ENCODE measurements at places on chromosomes 16 and 17.

DNA sequence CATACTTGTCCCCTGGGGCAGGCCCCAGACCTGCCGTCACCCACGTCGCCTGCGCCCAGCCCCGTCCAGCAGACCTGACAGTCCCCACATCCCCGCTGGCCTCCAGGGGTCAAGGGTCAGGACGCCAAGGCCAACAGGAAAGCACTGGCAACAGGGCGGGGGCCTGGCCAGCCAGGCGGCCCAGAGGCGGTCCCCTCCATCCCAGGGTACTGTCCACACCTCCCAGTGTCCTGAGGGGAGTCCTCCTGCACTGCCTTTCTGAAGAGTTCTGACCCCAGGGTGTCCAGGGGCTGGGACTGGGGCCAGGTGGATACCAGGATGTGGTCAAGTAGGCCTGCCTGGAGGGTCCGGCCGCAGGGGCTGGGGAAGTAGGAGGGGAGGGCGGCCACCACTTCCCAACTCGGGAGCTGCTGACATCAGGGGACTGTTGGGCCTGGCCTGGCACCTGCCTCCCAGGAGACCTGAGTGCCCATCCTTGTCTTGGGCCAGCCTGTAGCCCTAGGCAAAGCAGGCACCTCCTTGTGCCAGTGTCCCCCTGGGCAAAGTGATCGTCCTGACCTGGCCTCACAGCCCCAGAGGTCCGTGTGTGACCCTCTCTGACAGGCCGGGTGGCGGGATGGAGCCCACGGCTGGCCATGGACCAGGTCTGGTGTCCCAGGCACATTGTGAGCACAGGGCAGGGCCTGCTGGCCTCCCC is 6.7 kb upstream of the AXIN1 start:
- no peak for DNase-seq

GRCh38 chr17:28760601-28761562 is 17.1 kb downstream of the TRAF4 start:
- no peak for DNase-seq

DNA sequence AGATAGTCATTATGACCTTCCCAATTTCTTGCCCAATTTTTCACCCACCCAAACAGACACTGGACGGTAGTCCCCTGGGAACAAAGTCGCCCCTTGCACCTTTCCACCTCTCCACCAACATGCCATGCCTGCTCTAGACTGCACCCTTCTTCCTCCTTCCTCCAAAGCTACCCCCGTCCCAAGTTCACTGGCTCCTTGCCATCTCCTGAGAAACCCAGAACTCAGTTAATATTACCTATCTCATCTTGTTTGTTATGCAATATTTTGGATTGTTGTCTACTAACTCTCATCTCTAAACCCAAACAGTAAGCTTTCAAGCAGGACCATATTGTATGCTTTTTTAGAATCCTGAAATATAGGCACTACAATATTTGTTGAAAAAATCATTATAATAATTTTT is 63.3 kb downstream of the USP31 start:
- no peak for DNase-seq

GRCh38 chr17:3691617-3692067 is 4.3 kb downstream of the P2RX5 start:
- no peak for DNase-seq

DNA sequence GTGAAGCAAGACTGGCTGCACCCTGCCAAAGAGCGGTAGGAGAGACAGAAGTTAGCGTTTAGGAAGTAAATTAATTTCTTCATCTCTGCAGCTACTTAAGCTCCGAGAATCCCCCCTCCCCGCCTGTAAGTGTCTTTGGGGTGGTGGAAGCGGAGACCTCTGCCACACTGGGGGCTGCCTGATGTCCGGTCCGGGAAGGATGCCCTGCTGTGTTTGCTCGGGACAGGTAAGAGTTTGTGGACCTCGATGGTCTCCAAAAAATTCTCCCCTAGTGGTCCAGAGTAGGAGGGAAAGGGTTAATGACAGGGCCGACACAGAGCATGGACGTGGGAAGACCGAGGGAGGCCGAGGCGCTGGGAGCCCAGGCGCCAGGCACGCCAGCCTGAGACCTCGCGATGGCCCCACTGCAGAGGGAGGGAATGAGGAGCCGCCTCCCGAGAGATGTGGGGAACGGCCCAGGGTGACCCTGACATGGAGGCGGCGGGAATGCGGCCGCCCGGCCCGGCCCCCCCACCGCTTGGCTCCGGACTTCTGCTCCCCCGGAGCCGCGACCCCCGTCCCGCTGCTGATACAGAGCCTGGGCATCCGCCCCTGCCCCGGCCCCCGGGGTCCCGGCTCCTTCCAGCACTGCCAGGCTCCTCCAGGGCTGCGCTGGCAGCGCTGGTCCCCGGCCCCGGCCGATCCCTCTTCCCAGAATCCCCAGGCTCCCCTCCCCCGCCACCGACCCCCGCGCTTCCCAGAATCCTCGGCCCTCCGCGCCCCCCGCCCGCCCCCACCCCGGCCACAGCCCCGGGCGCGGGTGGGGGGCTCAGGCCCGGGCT is 680 bp downstream of the ZNF629 start:
- no peak for DNase-seq

DNA sequence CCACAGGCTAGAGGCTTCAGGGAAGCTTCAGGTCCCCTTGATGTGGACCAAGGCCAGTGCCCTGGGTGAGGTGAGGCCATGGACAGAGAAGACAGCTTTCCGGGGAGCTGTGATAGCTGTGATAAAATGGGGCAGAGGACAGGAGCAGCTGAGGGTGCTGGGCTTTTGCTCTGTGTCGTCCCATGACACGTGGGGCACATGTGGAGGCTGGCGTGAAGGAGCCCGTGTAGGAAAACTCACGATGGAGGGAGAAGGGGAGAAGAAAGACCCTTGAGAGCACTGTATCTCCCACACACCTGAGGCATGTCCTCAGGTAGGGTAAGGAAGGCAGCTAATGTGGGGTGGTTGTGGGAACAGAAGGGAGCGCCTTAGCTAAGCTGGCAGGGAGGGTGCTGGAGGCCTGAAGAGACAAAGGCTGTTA is 21.3 kb downstream of the B9D1 start:
- DNase-seq: no peak

DNA sequence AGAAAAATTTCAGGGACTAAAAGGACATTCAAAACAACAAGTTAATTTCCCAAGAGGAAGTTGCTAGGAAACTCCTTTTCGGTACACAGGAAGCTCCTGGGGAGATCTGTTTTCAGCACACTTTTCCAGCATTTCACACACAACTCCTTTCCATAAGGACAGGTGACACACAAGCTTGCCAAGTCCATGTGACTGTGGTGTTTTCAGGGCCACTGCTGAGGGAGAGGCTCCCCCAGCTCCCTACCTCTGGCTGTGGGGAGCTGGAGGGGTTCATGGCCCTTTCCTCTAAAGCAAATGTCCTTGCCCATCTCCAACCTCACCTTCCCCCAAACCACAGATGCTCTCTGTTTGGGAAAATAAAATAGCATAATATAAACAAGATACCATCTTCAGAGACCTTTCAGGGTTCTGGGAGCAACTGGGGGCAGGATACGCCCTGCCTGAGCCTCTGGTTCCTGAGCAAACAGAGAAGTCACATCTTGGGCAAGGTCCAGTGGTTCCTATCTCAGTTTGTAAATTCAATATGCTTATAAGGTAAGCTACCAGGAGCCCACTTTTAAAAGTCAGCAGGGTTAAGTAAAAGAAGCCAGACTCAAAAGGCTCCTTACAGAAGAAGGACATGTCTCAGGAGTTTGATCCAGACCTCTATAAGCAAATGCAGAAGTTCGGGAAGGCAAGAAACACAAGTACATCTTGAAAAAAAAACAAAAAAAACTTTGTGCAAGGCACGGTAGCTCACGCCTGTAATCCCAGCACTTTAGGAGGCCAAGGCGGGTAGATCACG is 3.0 kb downstream of the PDZD9 start:
- no peak for DNase-seq

DNA sequence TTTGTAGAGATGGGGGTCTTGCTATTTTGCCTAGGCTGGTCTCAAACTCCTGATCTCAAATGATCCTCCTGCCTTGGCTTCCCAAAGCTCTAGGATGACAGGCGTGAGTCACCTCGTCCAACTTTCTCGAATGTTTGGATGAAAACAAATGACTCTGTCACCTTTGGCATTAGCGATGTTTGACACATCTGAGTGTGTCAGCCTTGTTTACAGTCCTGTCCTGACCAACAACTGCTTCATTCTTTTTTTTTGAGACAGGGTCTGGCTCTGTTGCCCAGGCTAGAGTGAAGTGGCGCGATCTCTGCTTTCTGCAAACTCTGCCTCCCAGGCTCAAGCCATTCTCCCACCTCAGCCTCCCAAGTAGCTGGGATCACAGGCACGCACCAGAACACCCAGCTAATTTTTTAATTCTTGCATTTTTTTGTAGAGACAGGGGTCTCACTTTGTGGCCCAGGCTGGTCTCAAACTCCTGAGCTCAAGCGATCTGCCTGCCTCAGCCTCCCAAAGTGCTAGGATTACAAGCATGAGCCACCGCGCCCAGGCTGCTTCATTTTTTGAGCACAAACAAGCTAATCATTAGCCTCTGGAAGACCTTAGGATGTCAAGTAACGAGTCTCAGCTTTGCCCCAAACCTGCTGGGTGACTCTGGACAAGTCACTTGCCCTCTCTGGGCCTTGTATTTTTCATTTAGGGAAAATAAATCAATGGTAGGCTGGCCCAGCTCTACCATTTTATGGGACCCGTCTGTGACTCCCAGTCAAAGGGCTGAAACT is 7.4 kb downstream of the MYH11 start:
- DNase-seq: no peak

- no peak for DNase-seq
These were observed 17.1 kb downstream of the PMP22 start for GRCh38 chr17:15247891-15248529.

DNA sequence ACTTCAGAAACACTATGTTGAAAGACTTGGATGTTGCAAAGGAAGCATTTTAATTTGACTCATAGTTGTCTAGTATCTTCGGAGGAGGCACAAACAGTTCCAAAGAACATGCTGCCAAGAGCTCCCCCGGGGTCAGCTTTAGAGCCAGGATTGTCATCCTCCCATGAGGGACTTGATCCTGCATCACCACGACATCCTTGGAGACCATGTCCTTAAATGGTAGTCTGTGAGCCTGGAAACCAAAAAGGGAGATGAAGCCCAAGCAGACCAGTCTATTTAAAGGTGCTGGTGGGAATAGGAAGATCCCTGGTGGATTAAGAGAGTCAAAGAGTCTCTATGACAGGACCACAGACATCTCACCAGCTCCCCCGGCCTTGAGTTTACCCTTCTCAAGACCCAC is 33.3 kb upstream of the DYNLRB2 start:
- DNase-seq: no peak

DNA sequence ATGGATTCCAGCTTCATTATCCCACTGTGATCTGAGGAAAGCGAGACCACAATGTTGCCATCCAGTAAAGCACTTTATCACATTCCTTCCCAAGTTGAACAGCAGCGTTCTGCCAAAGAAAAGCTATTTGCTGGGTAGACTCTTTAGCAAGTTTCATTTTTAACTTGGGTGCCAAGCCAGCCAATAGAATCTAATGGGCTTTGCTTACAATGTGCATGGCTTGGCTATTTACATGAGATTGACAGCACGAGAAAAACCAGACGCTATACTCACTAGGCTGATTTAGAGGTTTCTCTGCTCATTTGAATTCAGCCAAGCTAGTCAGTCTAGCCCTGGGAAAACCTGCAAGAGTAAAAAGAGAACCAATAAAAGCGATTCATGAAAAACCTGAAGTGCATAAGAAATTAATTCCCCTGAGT is 108.9 kb downstream of the CDH13 start:
- no peak for DNase-seq

DNA sequence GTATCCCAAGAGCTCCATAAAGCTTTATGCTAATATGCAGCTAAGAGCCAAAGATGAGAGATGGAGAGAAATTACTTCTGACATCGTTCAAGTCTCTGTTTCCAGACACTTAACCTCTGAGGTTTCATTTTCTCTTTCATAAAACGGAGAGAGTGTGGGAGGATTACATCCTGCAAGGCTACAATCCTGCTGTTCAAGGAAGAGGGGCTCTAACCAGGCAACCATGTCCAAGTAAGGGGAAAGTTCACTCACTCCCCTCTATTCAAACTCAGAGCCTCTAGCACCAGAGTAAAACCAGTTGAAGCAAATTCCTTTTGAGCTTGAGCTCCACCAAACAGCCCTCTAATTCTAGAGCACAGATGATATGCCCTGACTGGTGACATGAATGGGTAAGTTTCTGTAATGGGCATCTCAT is 397.4 kb downstream of the NPIPA8 start:
- DNase-seq: no peak

DNA sequence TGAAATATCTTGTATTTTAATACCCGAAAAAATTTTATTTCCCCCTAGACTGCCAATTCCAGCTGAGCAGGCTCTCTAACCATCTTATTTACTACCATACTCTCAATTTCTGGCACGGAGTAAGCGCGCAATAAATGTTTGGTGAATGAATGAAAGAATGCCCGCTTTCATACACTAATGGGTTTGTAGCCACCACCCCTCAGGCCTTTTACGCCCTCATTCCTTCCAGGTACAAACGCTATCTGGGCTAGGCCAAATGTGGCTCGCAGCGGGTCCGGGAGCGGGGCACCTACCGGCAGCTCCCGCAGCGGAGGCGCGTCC is 536 bp upstream of the PLD2 start:
- DNase-seq: no peak

- no peak for DNase-seq
These were observed 23.9 kb upstream of the ST6GALNAC1 start for GRCh38 chr17:76667491-76667755.

- DNase-seq: no peak
These were observed 270.2 kb upstream of the RPL38 start for GRCh38 chr17:73933164-73933766.

DNA sequence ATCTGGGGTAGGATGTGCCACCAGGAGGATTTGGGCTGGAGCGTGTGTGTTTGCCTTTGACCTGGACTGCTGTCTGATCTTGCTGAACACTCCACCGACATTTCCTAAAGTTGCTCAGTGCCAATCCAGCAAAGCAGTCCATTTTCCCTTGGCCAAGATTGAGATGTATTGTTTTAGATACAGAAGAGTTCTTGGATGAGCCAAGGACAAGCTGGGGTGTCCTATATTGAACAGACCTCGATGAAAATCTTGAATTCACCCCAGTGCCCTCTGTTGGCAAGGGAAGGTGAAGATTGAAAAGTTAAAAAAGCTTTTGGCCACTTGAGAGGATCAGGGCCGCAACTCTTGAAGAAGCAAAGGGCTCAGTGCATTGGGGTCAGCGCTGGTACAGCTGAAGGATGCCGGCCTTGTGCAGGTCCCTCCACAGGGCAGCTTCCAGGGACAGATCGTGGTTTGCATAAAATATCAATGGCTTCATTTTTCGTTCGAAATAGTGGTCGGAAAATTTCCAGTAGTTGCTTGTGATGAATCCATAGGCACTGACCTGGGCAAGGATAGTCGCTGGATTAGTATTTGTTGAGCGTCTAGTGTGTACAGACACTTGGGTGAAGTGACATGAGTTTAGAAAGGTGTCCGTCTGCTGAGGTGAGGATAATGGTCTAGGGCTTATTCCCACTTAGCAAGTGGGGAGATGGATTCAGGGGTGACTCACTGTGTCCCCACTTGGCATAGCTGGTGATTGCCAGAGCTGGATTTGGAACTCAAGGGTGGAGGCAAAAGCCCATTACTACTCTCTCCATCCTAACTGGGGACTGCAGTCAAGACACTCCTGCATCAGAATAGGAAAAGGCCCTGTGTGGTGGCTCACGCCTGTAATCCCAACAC is 19.7 kb downstream of the ST6GALNAC2 start:
- DNase-seq: no peak

GRCh38 chr16:59369523-59369922 is 635.4 kb upstream of the GOT2 start:
- no peak for DNase-seq

- DNase-seq: no peak
These were observed 21.8 kb downstream of the PEMT start for GRCh38 chr17:17569691-17570090.

- DNase-seq: no peak
These were observed 65.7 kb downstream of the MARF1 start for GRCh38 chr16:15576960-15577958.

All from activated CD4-positive, alpha-beta T cell treated with anti-CD3 and anti-CD28 coated beads, Interleukin-2, amount 50 U/mL, for 24 hours (primary cell).